CD4-positive, alpha-beta memory T cell (primary cell): ENCODE measurements at places on chromosomes 13 and 19. TPM values are rescaled to one million over a fixed set of nuclear protein-coding genes. Genes with fewer than 3 reads are reported as not detected.

The ZNF90 gene
- 6.2 TPM for total RNA-seq

The IFT88 gene
- 8.3 TPM for total RNA-seq

The STOML3 gene
- not detected for total RNA-seq

The PLIN5 gene
- total RNA-seq: 2.2 TPM

The ANGPTL4 gene
- not detected for total RNA-seq

The APLP1 gene
- total RNA-seq: not detected

The PLIN4 gene
- 0.17 TPM for total RNA-seq

The ERICH4 gene
- total RNA-seq: not detected

GRCh38 chr19:52237771-52238400 is 31.5 kb upstream of the ZNF766 start:
- no peak overlapping the region for H3K27ac ChIP-seq
- H3K36me3 ChIP-seq: no peaks in the 10 kb centered on the region
- H3K4me3 ChIP-seq: no peak overlapping the region
- H3K27me3 ChIP-seq: no peaks in the 10 kb centered on the region
- H3K4me1 ChIP-seq: no peaks in the 10 kb centered on the region

DNA sequence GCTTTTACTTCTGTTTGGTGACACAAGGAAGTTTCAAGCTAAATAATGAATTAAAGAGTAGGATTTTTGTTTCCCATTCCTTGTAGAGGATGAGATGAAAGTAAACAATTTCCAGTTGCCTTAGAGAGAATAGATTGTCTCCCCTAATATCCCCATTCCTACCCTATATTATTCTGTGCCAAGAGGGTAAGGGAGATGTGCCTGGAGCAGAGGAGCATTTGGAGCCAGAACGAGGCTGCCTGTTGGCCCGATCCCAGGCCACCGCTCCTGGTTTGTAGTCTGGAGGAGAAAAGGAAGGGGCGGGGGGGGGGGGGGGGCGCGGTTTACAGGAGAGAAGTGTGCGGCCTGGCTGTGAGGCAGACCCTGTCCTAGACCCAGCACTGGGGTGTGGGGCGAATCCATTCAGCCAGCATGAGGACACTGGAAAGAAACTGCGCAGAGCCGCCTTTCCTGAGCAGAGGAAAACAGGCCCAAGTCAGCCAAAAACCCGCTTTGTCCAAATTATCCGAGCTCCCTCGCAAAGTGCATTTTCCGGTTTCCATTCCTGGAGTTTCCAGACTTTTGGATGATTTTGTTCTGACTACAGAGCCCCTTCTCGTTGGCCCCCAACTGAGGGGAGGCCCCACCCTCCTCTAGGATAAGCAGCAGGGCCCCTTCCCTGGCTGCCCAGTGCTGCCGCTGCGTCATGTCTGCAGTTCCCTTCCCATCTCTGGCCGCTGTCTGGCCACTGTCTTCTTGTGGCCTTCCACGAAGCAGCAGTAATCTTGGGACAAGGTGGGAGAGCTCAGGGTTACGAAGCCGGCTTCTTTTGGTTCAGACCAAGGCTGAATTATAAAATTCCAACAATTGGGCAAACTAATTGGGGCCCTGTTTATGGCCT is 23.0 kb downstream of the NFIX start:
- no peaks in the 10 kb centered on the region for H3K36me3 ChIP-seq
- H3K4me3 ChIP-seq: no peak overlapping the region
- DNase-seq: no peak
- H3K4me1 ChIP-seq: peaks cover 23% of the 10 kb centered on the region
- H3K27ac ChIP-seq: no peak overlapping the region

DNA sequence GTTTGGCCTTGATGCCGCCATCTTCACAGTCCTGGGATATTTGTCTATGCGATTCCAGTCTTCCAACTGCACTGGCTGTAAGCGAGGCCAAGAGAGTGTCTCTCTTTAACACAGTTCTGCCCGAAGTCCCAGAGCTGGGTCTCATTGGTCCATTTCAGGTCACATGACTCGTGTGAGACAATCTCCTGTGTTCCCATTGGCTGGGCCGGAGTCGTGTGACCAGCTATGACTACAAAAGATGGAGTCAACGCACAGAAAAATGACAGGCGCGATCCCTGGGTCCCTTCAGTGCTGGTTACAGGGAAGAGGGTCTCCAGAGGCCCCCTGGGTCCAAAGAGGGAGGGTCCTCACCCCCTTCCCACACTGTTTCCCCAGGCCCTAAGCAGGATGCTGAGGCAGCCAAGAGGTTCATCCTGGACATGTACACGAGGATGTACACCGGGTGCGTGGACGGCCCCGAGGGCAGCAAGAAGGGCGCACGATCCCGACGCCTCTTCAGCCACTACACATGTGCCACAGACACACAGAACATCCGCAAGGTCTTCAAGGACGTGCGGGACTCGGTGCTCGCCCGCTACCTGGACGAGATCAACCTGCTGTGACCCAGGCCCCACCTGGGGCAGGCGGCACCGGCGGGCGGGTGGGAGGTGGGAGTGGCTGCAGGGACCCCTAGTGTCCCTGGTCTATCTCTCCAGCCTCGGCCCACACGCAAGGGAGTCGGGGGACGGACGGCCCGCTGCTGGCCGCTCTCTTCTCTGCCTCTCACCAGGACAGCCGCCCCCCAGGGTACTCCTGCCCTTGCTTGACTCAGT is 15.9 kb upstream of the S1PR4 start:
- H3K4me3 ChIP-seq: no peak overlapping the region
- DNase-seq: no peak
- H3K27ac ChIP-seq: no peak overlapping the region
- H3K27me3 ChIP-seq: no peaks in the 10 kb centered on the region

DNA sequence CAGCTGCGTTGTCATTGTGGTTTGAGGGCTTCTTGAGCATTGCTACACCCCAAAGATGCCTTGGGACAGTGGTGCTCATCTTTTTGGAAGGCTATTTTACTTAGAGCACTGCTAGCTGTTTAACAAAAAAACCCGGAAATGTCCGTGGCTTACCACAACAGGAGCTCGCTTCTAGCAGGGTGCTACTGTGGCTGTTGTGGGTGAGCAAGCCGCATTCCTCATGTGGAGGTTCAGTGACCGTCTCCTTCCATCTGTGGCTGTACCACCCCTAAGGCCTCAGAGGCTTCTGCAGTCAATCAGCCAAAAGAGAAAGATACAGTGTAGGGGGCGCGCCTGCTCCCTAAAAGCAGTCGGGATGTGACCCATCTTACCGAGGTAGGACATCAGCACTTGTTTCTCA is 1004.2 kb downstream of the UQCRFS1 start:
- no peak overlapping the region for H3K4me3 ChIP-seq
- H3K4me1 ChIP-seq: no peaks in the 10 kb centered on the region
- H3K27me3 ChIP-seq: no peaks in the 10 kb centered on the region
- H3K27ac ChIP-seq: no peak overlapping the region
- H3K36me3 ChIP-seq: no peaks in the 10 kb centered on the region
- no peak for DNase-seq

DNA sequence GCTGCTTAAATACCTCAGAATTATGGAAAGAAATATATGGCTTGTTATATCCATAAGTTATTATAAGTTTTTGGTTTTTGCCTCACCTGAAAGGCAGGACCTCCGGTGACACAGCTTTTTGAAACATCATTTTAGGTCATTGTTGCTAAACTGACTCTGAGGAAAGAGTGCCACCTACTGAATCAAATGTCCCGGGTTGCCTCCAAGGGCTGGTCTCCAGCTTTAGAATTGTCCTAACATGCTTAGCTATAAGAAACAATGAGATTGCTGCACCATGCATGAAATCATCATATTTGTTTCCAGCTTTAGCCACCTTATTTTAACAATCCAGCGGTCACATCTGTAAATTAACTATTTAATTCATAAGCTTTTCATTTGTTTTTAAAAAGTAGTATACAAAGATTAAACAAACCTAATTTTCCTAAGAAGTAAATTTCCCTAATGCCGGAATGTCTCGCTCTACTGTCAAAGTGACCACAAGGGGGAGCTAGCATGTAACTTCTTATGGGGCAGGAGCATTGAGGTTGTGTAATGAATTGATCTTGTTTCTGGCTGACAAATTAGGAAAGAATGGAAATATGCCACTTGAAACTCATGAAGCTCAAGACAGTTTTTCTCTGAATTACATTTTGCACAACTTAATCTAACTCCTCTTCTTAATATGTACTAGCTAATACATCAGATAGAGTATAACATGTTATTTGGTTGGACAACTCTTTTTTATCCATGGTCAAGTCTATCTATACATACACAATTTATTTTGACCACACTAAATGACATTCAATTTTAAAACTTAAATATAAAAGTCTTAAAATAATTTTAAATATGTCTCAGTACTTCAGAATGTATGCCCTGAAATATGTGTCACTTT is 6.7 kb upstream of the PCDH17 start:
- H3K36me3 ChIP-seq: no peaks in the 10 kb centered on the region
- no peak overlapping the region for H3K4me3 ChIP-seq
- H3K27ac ChIP-seq: no peak overlapping the region
- H3K4me1 ChIP-seq: peaks cover 6% of the 10 kb centered on the region

- H3K27me3 ChIP-seq: no peaks in the 10 kb centered on the region
- no peak for DNase-seq
- H3K27ac ChIP-seq: no peak overlapping the region
- H3K36me3 ChIP-seq: no peaks in the 10 kb centered on the region
Observed at GRCh38 chr13:103358255-103358932, 292.2 kb upstream of the SLC10A2 start.

- DNase-seq: no peak
- no peaks in the 10 kb centered on the region for H3K4me1 ChIP-seq
- no peak overlapping the region for H3K27ac ChIP-seq
- H3K4me3 ChIP-seq: no peak overlapping the region
Observed at GRCh38 chr13:110326263-110326904, 19.3 kb downstream of the COL4A2 start.

DNA sequence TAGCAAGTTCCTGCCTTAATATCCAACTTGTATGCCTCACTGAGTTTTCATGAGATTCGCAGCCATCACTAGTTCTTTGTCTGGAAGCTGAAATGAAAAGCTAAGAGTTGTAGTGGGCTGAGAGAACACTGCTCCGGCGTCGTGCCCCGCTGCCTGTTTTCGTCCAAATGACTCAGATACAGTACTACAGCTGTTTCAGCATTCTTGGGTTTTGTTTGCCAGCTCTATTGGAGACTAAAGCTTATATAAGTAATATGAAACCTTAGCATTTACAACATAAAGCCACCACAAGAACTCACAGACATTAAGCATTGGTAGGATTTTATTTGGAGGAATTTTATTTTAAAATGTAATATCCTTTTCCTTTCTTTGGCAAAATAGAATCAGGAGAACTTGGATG is 299.7 kb downstream of the DLEU7 start:
- no peak overlapping the region for H3K4me3 ChIP-seq
- no peak overlapping the region for H3K27ac ChIP-seq
- no peaks in the 10 kb centered on the region for H3K36me3 ChIP-seq
- H3K4me1 ChIP-seq: no peaks in the 10 kb centered on the region
- H3K27me3 ChIP-seq: no peaks in the 10 kb centered on the region

GRCh38 chr13:93867481-93867880 is 612.0 kb downstream of the DCT start:
- no peak overlapping the region for H3K27ac ChIP-seq
- H3K36me3 ChIP-seq: no peaks in the 10 kb centered on the region
- no peaks in the 10 kb centered on the region for H3K27me3 ChIP-seq
- no peak overlapping the region for H3K4me3 ChIP-seq
- H3K4me1 ChIP-seq: no peaks in the 10 kb centered on the region
- DNase-seq: no peak

GRCh38 chr13:51137250-51137649 is 26.2 kb upstream of the C13orf42 start:
- H3K4me3 ChIP-seq: no peak overlapping the region

DNA sequence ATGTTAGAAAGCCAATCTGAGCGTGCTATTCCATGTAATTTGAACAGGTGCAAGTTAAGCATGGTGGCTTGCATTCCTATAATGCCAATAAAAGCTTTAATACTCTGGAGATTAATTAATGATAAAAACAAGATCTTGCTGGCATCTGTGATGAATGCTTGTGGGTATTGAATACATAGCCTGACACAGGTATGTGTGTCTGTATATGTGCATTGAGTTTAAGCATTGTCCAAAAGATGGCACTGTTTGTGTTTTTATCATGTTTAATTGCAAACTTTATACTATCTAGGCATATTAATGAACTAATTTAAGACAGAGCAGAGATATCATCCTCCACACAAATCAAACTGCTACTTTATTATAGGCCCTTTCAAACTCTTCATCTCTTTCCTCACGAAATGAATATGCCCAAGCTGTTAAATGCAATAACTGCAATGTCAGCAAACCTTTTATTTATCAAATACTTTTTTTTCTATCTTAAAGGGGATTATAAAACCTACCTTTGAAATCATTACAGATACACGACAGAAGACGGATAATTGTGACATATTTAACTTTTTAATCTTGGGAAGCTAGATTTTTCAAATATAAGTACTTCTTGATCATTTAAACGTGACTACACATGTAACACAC is 86.5 kb downstream of the TNFSF11 start:
- H3K27me3 ChIP-seq: peaks cover 6% of the 10 kb centered on the region
- H3K4me3 ChIP-seq: no peak overlapping the region
- no peak overlapping the region for H3K27ac ChIP-seq
- H3K36me3 ChIP-seq: no peaks in the 10 kb centered on the region

DNA sequence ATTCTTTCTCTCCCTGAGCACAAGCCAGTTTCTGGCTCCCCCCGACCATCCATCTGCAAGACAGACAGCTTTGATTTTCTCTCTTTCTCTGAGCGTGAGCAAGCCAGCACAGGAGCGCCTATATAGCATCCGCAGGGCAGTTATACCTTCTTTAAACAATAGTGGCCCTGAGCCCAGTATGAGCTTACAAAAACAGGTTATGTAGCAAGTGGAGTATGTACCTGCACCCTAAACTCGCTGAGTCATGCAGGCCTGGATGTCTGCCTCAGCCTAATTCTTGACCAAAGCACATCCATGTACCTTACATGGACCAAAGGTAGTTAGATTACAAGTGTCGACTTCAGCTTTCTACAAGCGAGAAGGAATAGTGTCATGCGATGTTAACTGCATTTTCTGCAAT is 61.7 kb downstream of the RAP2A start:
- H3K36me3 ChIP-seq: no peaks in the 10 kb centered on the region
- no peaks in the 10 kb centered on the region for H3K4me1 ChIP-seq
- no peak for DNase-seq
- H3K4me3 ChIP-seq: no peak overlapping the region

GRCh38 chr13:30755678-30756077 is 20.3 kb downstream of the ALOX5AP start:
- H3K27me3 ChIP-seq: no peaks in the 10 kb centered on the region
- no peaks in the 10 kb centered on the region for H3K4me1 ChIP-seq
- H3K36me3 ChIP-seq: peaks cover 61% of the 10 kb centered on the region
- H3K27ac ChIP-seq: no peak overlapping the region
